ENCODE measurements at places on chromosomes 2 and 18.

DNA sequence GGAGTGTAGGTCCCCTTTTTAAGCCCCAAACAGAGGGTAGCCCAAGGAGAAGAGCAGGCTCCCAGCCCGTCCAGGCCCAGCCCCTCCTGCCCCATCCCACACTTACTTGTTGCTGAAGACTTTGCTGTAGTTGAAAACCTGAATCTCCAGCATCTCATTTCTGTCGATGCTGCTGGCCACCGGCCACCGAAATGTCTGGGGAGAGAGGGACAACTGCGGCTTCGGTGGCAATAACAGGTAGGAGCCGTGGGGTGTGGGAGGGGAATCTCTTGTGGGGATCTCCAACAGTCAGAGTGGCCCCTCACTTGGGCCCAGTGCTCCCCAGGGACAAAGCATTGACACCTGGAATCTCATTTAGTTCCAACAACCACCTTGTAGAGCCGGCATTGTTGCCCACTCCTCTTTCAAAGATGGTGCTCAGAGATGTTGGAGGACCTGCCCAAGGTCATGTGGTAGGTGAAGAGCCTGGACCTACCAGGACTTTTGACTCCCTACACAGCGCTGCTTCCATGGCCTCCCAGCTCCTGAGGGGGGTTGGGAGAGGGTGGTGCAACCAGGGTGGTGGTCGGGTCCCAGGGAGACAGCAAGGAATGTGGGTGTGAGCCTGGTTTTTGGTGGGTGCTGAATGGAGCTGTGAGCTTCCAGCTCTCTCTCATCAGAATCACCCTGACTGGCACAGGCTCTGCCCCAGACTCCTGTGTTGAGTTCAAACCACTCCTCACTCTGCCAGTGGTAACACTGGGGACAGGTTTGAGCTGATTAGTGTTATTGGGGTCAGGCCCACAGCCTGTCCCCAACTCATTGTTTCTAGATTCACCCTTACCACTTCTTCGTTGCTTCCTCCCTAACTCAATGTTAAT is 50.0 kb upstream of the OTOF start:
- no peak for DNase-seq

- no peak for DNase-seq
These were observed 93.6 kb upstream of the TWIST2 start for GRCh38 chr2:238754259-238754658.

DNA sequence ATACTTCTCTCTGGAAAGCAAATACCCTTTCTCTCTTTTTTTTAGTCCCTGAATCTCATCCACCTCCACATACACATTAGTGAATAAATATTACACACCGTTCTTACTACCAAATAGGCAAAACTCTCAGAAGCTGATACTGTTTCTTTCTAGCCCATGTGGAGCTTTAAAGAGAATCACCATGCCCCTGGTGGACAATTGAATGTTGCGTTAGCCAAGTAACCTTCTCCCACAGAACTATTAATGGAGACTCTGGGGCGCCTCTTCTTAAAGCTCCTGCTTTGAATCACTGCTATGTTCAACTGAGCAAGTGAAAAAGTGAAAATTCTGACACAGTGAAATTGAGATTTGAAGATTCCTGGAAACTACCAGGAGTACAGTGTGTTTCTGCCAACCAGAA is 522.8 kb upstream of the CDH7 start:
- DNase-seq, result no peak

DNA sequence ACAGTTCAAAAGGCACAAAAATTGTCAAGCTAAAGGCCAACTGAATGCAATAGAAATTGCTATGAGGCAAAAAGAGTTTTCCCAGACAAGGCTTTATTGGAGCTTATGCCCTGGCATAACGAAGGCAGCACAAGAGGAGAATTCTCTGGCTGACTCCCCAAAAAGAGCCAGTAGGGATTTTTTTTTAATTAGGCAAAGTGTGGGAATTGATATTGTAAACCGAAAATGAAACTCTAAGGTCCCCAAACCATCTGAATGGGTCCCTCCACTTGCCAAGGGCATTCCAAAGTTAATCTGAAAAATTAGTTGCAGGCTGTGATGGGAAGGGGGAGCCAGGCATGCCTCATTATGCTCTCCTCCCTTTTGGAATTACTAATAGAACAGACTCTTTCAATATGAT is 118.9 kb downstream of the SPOPL start:
- DNase-seq, result no peak

- DNase-seq, result peak; percentile 54
These were observed 3.3 kb downstream of the ST6GAL2 start for GRCh38 chr2:106882673-106883072.

DNA sequence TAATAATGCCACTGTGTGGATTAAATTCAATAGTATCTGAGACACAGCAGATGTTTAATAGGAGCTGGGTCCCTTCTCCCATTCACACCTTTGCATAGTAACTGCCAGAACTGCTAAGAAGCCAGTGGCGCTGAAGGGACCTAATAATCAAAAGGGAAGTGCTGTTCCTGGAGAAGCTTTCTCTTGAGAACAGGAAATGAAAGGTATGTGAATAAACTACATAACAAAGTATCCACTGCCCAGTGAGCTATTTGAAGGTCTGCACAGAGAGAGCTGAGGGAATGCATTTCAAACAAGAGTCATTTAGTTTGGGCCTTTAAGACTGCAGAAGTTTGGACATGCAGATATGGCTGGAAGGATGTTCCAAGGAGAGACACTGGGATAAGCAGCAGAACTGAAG is 56.1 kb upstream of the KIDINS220 start:
- no peak for DNase-seq

DNA sequence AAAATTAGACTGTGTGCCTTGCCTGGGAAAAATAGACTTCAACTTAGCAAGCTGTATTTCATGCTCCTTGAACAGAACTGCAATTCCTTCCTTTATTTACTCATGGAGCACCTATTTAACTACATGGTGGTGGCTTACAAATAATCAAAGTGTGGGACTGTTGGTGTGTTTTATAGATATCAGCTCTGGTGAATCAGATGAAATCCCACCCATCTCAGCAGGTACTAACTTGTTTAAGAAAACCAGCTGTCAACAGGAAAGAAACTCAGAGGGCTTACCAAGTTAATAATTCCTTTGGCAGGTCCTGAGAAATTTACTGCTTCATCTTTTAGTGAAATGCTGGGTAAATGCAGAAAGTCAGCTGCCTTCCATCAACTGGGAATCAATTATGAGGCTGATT is 830.6 kb downstream of the SLC4A3 start:
- DNase-seq, result no peak

- no peak for DNase-seq
These were observed 3.9 kb upstream of the IL1R2 start for GRCh38 chr2:101987832-101988231.

GRCh38 chr18:37243741-37244140 is 321.9 kb downstream of the CELF4 start:
- DNase-seq, result peak; percentile 70

DNA sequence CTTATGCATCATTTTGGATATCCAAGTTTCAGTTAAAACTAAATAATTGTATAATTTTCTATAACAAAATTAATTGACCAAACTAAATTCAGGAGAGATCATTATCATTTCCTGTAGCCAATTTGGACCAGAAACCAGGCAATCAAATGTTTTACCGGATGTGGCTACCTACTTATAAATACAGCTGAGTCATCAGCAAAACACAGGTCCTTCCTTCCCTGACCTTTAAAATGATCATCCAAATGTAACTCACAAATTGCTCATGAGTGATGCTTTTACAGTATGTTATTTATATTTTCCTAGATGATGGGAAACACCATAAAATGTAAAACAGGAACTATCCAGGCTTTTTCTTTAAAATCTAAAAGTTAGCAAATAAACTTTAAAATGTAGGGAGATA is 133.7 kb downstream of the CBLN2 start:
- DNase-seq, result no peak

DNA sequence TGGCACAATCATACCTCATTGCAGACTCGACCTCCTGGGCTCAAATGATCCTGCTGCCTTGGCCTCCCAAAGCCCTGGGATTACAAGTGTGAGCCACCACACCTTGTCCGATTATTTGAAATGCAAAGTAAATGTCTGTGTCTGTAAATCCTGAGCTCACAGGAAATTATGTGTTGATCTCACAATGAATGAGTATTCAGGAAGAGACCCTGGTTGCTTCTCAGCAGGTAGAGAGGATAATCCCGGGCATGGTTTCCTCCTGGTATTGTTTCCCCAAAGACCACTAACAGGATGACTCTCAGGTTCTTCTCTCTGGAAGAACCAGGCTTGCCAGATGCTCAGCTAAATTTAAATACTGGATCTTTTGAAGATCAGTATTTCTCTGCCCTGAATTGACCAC is 147.6 kb downstream of the LDLRAD4 start:
- DNase-seq, result no peak

DNA sequence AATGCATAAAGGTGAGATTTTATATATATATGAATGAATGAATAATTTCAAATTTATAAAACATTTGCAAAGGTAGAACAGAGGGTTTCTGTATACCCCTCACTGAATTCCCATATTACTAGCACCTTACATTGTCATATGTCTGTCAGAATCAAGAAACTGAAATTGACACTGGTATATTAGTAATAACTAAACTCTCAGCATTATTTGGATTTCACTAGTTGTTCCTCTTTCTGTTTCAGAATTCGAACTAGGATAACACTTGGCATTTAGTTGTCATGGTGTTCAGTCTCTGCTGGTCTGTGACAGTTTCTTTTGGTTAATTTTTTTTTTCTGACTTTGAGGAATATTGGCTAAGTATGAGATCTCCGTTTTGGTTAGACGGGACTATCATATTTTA is 275.9 kb downstream of the DCC start:
- no peak for DNase-seq

DNA sequence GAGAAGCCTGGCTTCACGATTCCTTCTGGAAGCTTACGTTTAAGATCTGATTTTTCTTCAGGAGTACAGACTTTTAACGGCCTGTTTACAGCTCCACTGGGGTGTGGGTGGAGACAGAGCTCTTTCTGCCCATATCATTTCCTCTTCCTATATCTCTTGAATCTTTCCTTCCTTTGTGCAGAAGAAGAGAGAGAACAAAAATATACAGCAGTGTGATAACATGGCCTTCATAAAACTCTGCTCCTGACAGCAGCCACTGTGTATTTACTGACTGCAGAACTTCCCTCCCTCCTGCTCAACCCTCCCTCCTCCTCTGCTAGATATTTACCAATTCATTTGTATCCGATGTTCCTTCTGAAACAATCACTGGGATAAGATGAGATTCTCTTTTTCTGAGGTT is 34.1 kb upstream of the REEP1 start:
- DNase-seq, result no peak

- peak; percentile 18 for DNase-seq
These were observed 5.4 kb downstream of the ITGAV start for GRCh38 chr2:186595219-186595618.

GRCh38 chr2:113707106-113707505 is 49.3 kb downstream of the SLC35F5 start:
- no peak for DNase-seq

DNA sequence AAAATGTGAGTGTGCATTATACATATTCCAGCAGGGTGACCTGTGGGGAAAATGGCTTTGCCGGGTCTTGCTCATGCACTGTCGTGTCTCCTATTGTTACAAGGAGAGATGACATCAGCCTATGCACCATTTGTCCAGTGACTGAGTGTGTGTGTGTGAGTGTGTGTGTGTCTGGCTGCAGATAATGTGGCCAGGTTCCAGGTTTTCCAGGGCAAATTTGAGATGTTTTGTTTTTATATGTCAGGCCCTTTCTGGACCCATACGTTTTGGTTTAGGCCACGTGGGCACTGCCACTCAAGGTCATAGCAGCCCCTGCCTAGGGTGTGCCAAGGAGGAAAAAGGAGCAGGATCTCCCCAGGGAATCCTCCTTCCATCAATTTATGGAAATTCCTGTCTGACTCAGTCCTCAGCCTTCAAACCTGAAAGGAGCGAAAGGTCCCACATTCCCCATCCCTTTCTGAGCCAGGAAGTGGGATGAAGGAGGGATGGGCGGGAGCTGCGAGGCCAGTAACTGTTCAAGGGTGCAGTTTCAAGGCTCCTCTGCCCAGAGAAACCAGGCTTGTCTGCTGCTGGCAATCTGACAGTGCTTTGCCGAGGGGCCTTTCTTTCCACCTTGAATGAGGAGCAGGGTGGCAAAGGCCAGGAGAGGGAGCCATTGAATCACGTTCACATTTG is 93.0 kb upstream of the SMAD2 start:
- peak; percentile 80 for DNase-seq

DNA sequence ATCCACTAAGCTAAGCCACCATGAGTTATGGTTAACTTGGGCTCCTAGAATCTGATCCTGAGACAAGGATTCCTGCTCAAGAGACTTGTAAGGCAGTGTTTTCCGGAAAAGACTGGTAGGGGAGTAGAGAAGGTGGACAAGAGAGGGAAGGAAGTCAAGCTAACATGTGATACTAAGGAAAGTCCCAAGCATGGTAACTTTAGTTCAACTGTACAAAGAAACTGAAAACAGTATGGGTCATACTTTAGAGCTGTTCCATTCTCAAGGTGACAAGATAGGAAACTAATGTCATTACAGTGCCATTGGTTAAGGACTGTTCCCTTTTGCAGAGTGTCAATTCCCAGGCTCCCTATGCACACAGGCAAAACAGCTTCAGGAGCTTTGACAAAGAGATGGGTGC is 5.8 kb downstream of the MYO5B start:
- DNase-seq, result no peak

- DNase-seq, result no peak
These were observed 64.8 kb downstream of the MOGAT1 start for GRCh38 chr2:222736301-222736700.

GRCh38 chr2:101340141-101340551 is 31.6 kb upstream of the RNF149 start:
- no peak for DNase-seq

GRCh38 chr2:189770590-189771322 is 8.2 kb upstream of the OSGEPL1 start:
- no peak for DNase-seq

Data from eye (tissue), 1 donor.